ENCODE measurements at places on chromosomes 6 and 20. TPM values are rescaled to one million over a fixed set of nuclear protein-coding genes. Genes with fewer than 3 reads are reported as not detected.

GRCh38 chr6:33905071-33905609 lies 101.3 kb upstream of the MLN start:
- DNase-seq = no peak

Gene THEMIS
- 0.31 TPM for total RNA-seq

GRCh38 chr6:56516003-56516402 lies 126.7 kb downstream of the DST start:
- DNase-seq = no peak

DNA sequence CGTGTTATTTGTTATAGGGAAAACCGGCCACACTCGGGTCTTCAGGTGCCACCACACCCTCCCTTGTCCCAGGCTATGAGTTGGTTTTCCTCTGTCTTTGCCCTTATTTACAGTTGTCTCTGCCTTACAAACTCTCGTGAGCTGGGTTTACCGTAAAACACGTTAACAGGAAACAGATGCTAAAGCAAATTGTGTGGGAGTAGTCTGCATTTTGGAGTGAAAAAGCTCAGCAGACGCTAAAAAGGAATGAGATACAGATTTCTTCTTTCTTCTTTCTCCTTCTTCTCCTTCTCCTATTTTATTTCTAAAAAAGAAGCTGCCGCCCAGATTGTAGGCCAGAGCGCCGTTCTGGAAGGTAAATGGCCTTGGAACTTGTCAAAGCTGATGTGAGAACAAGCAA lies 51.9 kb downstream of the APCDD1L start:
- no peak for DNase-seq

Gene CGA
- total RNA-seq = not detected

Gene LY6G6D
- not detected for total RNA-seq

- no peak for DNase-seq
Observed at GRCh38 chr6:4902363-4902762, 101.5 kb downstream of the RPP40 start.

DNA sequence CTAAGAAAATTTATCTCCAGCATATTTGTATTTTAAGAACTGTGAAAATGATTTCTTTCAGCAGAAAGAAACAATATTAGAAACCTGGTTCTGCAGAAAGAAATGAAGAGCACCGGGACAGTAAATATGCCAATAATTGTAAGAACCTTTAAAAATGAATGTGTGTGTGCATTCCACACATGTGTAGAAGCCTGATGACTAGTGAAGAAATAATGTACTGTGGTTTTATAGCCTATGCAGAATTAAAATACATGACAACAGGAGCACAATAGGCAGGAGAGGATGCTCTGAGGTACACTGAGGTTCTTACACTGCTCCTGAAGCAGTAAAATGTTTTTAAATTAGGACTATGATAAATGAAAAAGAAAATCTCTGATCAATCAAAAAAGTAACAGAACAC lies 48.9 kb downstream of the SNX14 start:
- no peak for DNase-seq

- no peak for DNase-seq
Observed at GRCh38 chr6:12348530-12349511, 58.7 kb downstream of the EDN1 start.

DNA sequence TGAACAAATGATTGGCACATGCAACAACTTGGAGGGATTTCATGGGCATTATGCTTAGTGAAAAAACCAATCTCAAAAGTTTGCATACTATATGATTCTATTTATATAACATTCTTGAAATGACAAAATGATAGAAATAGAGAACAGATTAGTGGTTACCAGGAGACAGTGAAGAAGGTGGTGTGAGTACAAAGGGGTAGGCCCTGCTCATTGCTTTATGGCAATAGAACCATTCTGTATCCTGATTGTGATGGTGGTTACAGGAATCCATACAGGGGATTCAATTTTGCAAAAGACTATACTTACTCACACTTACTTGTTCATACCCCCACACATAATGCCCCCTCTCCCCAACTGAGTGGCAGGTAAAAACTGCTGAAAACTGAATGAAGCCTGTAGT lies 30.2 kb upstream of the LAMA4 start:
- DNase-seq = no peak

DNA sequence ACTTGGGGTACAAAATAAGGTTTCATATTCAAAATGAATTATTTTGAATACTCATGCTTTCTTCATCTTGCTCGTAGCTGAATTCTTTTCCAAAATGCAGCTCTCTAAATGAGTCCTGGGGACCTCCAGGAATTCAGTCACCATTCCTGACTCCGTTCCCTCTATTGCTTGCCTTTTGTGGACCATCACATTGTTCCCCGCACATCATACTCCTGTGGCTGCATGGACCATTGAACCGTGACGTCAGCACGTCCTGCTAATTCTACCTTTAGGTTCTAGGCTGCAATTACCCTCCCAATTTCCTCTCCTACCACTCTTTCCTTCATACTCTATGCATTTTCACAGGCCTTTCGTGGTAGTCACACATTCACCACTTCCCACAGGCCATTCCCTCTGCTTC lies 173.1 kb upstream of the ID4 start:
- no peak for DNase-seq

DNA sequence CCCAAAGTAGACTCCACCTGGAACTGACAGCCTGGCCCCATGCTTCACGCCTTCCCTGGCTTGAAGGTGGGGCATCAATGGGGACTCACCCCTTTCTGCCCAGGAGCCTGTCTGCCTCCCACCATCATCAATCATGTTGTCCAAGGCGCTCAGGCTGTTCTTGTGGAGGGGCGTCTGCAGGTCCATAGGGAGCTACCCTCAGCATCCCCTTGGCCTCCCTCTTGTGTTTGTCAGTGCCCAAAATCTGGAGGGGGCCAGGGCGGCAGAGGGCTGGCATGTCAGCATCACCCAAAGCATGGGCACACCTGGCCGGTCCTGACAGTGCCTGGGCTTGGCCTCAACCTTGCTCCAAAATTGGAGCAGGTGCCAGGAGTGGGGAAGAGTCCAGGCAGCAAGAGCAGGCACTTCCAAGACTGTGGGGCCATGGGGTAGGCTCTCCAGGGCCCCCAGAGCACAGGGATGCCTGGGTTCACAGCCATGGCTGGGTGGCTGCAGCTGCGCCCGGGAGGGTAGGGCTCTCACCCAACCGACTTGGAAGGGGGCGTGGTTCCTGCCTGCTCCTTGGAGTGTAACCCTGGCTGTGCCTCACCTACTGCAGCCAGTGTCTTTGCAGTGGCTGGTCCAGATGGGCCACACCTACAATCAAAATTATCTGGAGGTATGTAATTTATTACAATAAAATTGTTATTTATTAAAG lies 903.4 kb downstream of the EYS start:
- peak; percentile 39 for DNase-seq

Gene DNAH8
- total RNA-seq = not detected

- DNase-seq = no peak
Observed at GRCh38 chr6:43782764-43783513, 12.9 kb downstream of the VEGFA start.

Gene SNX5
- 28.1 TPM for total RNA-seq

DNA sequence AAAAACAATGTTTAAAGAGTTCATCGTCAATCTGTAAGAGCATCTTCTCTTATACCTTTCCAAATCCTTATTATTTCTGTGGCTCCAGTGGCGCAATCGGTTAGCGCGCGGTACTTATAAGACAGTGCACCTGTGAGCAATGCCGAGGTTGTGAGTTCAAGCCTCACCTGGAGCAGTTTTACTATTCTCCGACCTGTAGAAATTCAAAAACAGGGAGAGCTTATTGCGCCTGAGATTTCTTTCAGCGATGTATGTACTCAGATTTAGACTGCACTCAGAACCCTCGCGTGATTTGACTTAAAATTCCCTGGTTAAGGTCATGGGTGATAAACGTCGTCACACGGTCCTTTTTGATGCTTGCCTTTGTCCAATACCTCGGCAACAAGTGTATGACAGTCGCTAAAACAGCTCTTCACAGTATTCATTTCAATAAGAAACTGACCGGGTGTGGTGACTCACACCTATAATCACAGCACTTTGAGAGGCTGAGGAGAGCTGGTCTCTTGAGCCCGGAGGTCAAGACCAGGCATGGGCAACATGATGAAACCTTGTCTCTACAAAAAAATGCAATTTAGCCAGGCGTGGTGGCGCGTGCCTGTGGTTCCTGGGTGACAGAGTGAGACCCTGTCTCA lies 11.9 kb downstream of the GPX5 start:
- no peak for DNase-seq

Gene KIF6
- total RNA-seq = 0.32 TPM

DNA sequence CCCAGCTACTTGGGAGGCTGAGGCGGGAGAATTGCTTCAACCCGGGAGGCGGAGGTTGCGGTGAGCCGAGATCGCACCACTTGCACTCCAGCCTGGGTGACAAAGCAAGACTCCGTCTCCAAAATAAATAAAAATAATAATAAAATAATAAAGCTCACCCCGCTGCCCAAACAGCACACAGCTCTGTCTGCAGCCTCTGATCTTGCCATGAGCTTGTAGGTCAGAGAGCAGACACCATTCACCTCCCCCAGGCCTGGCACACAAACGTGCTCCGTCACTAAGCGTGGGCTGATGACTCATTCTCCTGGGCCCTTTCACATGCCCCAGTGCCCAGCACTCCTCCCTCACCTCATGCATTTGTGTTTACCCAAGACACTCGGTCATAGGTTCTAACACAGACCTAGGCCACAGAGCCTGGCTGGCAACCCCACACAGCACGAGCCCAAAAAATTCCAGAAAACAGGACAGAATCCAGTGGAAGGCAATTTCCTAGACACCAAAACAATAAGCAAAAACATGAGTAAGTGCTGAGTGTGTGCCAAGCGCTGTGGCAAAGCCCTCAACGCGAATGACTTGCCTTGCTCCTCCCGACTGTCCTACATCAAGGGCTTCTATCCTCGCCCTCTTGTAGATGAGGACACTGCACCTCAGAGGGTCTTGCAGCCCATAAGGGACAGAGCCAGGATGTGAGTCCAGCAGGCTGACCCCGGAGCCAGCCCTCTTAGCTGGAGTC lies 18.0 kb downstream of the ATP9A start:
- peak; percentile 93 for DNase-seq

GRCh38 chr6:50663806-50664205 lies 49.5 kb upstream of the TFAP2D start:
- DNase-seq = no peak

DNA sequence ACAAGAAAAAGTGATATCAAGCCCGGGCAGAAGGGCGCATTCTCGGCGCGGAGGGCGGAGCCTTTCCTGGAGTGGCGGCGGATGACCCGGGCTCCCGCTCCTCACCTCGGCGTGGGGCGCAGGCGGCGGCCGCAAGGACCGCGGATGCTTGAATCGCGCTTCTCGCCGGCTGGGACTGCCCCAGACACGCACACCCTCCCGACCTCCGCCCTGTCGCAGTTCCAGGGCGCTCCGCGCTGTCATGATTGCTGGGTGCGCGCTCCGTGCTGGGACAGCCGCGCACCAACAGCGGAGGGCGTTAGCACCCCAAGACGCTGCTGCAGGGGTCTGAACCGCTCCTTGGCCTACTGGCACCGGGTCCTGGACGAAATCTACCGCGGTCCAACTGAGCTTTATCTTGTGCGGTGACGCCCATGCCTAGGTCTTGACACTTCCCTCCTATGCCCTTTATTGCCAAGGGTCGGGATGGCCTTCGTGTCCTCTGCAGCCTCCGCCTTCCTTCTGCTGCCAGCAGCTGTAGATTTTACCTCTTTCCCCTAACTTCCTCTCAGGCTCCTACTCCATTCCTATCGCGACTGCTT lies 43.3 kb downstream of the IRAK1BP1 start:
- no peak for DNase-seq

- DNase-seq = no peak
Observed at GRCh38 chr20:1802385-1803060, 92.7 kb upstream of the SIRPA start.

- no peak for DNase-seq
Observed at GRCh38 chr6:142820338-142821051, 124.5 kb downstream of the HIVEP2 start.

GRCh38 chr6:137490006-137490905 lies 3.9 kb downstream of the OLIG3 start:
- DNase-seq = no peak

- no peak for DNase-seq
Observed at GRCh38 chr20:36917943-36918342, 33.6 kb downstream of the SAMHD1 start.

Gene BNIP5
- 0.23 TPM for total RNA-seq

GRCh38 chr6:90895299-90896074 lies 308.6 kb upstream of the MAP3K7 start:
- DNase-seq = no peak

Gene FLRT3
- 9.8 TPM for total RNA-seq

GRCh38 chr20:44618318-44618731 lies 33.2 kb downstream of the ADA start:
- DNase-seq = no peak

DNA sequence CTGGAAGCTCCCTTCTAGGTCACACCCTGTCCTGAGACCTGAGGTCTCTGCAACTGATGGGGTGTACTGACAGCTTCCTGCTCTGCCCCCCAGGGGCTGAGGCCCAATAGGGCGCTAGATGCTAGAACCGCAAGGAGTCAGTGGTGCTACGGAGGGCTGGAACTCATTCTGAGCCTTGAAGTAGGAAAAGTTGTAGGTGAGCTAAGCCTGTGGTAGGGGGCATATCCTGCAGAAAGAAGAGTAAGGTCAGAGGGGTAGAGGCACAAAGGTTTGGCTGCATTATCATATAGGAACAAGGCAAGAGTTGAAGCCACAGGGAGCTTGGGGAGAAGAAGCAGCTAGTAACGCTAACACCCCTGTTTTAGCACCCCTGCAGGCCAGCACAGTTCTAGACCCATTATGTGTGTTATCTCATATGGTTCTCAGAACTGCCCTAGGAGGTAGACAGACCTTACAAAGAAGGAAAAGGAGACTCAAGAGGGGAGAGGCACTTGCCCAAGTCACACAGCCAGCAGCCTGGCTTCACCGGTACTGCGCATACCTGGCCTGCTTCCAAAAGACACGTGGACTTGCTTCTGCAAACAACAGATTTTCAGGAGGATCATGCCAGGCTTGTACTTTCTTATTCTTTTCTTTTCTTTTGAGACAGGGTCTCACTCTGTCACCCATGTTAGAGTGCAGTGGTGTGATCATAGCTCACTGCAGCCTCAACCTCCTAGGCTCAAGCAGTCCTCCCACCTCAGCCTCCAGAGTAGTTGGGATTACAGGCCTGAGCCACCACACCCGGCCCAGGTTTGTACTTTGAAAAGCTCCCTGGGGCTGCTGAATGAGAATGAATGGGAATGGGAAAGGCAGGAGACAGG lies 156.1 kb downstream of the MRPL14 start:
- DNase-seq = peak; percentile 83

Gene ANKRD66
- not detected for total RNA-seq

Data from pancreas (tissue), 10 donors.